ENCODE measurements at places on chromosomes 1 and 21.

DNA sequence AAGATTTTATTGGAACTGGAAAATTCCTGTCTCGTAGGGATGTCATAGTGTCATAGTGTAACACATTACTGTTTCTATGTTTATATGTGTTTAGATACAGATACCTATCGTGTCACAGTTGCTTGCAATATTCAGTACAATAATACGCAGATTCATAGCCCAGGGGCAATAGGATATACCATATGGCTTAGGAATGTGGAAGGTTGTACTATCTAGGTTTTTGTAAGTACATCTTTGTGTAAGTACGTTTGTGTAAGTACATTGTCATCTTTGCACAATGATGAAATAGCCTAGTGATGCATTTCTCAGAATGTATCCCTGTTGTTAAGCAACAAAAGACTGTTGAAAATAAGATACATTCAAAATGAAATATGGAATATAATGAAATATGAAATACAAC is 68.9 kb downstream of the CAMTA1 start:
- DNase-seq = no peak

GRCh38 chr1:167104256-167104633 is 10.4 kb downstream of the STYXL2 start:
- no peak for DNase-seq

- no peak for DNase-seq
These were observed 213.6 kb upstream of the ESRRG start for GRCh38 chr1:216936779-216937178.

DNA sequence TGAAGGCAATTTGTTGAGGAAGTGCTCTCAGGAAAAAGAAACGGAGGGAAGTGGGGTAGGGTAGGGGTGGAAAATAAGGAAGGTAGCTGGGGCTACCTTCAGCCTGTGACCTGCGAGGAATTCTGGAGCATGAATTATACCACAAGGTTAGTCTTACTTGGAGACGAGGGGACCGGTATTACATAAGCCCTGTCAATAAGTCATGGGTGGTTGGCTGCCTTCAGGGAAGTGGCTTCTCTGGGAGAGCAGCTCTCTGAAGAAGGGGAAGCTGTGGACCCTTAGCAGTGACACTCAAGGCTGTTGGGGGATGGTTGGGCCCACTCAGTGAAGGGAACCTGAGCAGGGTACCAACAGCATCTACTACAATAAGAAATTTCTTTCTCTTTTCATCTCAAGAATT is 111.3 kb downstream of the TNFSF18 start:
- no peak for DNase-seq

- no peak for DNase-seq
These were observed 124.1 kb upstream of the PAPPA2 start for GRCh38 chr1:176338877-176339276.

All from T-helper 2 cell treated with Interferon-gamma antibody and Interleukin-4, amounts not matched to agents 5 μg/mL and 100 μg/mL, for 36 hours (primary cell).